Heart left ventricle (tissue), 16 donors: ENCODE measurements at places on chromosomes 5 and 9. TPM values are rescaled to one million over a fixed set of nuclear protein-coding genes. Genes with fewer than 3 reads are reported as not detected.
A peak's percentile ranks its signal among the peaks of the same experiment; 100 is the strongest.

MCC gene
- 14.9 TPM for total RNA-seq

PCDHA10 gene
- total RNA-seq: not detected

FGF18 gene
- total RNA-seq: 13.7 TPM

CMBL gene
- total RNA-seq: 27.9 TPM

DNA sequence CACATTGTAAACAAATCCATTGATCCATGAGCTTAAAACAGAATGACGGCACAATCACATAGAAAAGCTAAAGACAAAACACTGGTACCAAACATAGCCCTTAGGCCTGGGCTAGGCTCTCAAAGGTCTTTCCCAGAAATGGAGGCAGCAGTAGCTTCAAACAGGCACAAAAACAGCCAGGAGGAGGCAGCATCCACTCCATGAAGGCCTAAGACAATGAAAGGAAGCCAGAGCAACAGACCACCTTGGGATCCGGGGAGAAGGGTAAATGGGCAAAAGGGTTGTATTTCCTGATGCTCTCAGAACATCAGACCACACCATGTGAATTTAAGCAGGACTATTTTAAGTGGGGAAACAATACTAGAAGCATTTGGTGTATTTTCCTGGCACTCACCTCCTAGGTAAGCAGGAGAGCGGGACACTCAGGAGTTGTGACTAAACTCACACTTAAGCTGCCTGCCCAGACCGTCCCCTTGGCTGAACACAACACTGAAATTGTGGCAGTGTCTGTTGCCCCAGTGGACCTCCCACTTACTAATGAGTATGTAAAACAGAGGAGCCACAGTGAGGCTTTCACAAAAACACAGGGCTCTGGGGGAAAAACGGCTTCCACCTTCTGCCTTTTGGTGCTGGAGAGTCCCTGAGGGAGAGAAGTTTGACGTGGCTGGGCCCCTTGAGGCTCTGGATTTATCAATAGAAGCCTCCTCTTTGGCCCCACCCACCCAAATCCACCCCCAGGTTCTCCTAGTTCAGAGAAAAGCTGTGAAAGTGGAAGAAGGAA, 11.9 kb downstream of the GNPDA1 start:
- DNase-seq: no peak

- peak; percentile 50 for DNase-seq
Measured at GRCh38 chr9:100216178-100216787, 117.2 kb downstream of the INVS start.

GRCh38 chr9:135032041-135032835, 55.2 kb upstream of the OLFM1 start:
- no peak for DNase-seq

DNA sequence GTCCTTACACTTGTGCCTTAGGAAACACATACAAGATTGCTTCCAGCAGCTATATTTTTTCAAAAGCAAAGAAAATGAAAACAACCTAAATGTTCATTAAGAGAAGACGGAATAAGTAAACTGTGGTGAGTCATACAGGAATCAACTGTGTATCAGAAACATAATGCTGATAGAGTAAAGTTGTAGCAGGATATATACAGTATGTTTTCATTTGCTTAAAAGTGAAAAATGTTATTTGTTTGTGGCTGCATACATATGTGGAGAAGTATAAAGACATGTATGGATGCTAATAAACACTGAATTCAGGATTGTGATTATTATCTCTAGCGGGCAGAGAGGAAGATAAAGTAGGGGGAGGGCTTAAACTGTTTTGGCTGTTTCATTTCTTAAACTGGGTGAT, 8.3 kb downstream of the DCTN4 start:
- no peak for DNase-seq

DNA sequence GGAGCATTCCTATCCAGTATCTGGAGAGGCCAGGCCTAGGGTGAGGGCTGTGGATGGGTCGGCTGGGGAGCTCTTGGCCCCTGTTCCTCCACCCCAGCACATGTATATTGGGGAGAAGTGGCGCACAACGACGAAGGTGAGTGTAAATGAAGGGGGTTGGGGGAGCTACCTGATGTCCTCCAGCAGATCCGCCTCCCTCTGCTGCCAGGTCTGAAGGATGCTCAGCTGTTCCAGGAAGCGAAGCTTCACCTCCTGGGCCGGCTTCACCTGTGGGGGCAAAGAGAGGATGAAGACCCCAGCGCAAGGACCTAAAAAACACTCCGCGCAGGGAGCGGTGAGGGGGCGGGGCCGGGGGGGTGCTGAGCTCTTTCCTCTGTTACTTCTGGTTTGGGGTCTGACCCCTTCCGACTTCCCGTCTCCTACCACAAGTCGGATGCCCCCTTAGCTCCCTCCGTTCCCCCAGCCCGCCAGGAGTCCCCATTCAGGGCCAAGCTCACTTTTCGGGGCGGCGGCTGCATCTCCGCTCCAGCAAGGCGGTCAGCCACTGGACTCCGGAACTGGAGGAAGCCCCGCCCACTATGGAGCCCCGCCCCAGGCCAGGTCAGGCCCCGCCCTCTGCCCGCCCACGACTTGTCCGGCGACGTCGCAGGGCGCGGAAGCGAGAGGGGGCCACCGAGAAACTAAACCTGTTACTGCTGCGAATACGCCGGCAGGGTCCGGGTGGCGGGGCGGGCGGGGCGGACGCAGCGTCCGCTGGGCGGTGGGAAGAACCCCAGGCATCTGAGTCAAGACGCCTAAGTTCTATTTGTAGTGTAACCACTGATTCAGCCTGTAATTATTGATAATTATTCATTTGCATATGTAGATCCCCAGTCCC, at the start of gene FCHSD1:
TSS of gene FCHSD1 (minus strand) at position 568 of the 877 bp plus-strand sequence. CDS start at position 518, 50 bp downstream.
- DNase-seq: peak; percentile 89

GRCh38 chr9:86685556-86685955, 261.8 kb downstream of the GAS1 start:
- DNase-seq: no peak

GRCh38 chr5:128082551-128083032, 974 bp upstream of the SLC12A2 start:
- no peak for DNase-seq

DMRT3 gene
- not detected for total RNA-seq

PCDHB8 gene
- 1.4 TPM for total RNA-seq

GDF9 gene
- total RNA-seq: 0.40 TPM

PCDHGA12 gene
- total RNA-seq: 9.0 TPM

DNA sequence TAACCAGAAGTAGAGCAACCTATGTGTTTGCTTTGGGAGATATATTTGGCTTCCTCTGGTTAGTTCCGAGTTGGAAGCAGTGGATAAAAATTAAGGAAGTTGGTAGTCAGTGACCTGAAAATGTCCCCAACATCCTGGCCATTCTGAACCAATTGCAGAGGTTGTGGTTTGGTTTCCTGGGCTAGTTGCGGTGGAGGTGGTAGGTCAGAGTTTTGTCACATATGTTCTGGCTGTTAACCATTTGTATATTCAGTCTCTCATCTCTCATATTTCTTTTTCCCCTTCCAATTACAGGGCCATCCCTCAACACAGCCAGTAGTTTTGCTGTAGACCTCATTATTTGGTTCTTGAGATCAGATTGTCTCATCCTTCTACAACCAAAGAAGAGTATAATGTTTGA, 1026.9 kb downstream of the PTPRD start:
- DNase-seq: no peak

- DNase-seq: no peak
Measured at GRCh38 chr9:87122947-87123685, 175.8 kb upstream of the GAS1 start.

C1QTNF3 gene
- 2.1 TPM for total RNA-seq

ENTPD2 gene
- 1.0 TPM for total RNA-seq

PCDHA5 gene
- not detected for total RNA-seq

PDZD2 gene
- 41.3 TPM for total RNA-seq

GRCh38 chr9:13621872-13622564, 342.5 kb upstream of the MPDZ start:
- DNase-seq: no peak

DNA sequence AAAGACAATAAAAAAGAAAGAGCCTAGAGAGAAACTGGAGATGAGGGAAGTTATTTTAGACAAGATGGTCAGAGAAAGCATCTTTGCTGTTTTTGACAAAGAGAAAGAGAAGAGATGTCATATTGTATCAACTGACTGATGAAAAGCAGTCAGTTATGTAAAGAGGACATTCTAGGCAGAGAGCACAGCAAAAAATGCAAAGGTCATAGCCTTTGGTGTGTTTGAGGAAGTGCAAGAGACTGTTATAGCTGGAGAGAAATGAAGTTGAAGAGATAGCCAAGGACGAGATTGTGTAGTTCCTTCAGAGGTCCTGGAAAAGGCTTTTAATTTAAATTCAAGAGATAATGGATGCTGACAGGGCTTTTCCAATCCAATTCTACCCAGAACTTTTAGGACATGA, 342.4 kb downstream of the RASEF start:
- DNase-seq: no peak

SIT1 gene
- total RNA-seq: not detected

- DNase-seq: no peak
Measured at GRCh38 chr5:34715711-34716110, 59.6 kb downstream of the RAI14 start.

- no peak for DNase-seq
Measured at GRCh38 chr5:37005946-37006540, 129.5 kb downstream of the NIPBL start.

DNA sequence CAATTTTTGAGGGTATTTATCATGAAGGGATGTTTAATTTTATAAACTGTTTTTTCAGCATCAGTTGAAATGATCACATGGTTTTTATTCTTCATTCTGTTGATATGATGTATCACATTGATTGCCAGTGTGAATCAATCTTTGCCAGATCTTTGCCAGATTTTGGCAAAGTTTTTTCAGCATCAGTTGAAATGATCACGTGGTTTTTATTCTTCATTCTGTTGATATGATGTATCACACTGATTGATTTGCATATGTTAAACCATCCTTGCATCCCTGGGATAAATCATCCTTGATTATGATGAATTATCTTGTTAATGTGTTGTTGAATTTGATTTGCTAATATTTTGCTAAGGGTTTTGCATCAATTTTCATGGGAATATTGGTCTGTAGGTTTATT, 140.9 kb upstream of the TAS2R1 start:
- DNase-seq: no peak

SAXO1 gene
- not detected for total RNA-seq

- DNase-seq: no peak
Measured at GRCh38 chr9:119839888-119840287, 470.7 kb upstream of the BRINP1 start.
